CD4-positive, alpha-beta memory T cell (primary cell): ENCODE measurements at places on chromosomes 6 and 20. TPM values are rescaled to one million over a fixed set of nuclear protein-coding genes. Genes with fewer than 3 reads are reported as not detected.

DNA sequence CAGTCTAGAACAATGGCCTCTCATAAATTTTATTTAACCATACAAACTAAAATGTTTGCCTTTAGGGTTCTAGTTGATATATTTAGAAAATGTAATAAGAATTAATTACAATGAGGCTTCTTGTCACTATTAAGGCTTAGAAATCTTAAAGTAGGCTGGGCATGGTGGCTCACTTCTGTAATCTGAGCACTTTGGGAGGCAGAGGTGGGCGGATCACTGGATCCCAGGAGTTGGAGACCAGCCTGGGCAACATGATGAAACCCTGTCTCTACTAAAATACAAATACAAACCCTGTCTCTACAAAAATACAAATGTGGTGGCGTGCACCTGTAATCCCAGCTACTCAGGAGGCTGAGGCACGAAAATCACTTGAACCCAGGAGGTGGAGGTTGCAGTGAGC, 99.0 kb upstream of the ADGRF1 start:
- DNase-seq: no peak

DNA sequence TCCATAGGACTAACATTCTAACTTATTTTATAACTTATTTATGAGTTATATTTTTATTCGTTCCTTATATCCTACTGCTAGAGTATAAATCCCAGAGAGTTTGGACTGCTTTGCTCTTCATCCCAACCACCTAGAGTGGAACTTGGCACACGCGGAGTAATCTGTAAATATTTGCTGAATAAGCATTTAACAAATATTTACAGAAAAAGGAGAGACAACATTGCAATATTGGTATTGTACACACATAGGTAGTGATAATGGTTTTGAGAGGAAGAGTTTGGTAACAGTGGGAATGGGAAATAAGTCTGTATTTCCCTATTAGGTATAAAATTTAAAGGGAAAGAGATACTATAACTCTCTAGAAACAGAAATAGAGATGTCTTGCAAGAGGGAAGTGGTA, 634.8 kb upstream of the CITED2 start:
- no peak for DNase-seq

DNA sequence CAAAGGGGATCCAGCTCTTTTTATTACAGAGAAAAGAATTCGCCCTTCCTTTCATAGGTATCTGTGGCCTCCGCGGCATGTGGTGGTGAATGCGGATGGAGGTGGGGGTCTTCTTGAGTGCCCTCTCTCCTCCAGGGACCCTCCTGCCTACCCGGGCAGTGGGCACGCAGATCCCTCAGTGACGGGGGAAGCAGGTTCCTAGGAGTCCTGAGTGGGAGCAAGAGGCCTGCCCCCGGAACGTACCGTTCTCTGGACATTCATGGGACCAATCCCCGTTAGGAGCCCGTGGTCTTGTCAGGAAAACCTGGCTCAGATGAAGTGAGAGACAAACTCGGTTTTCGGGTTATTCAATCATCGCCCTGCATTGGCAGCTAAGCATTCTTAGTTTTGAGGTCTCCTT, 56.4 kb downstream of the SMOC2 start:
- no peak for DNase-seq

GJA10 gene
- total RNA-seq: not detected
